CD4-positive, alpha-beta T cell treated with Interleukin-6 for 4 hours (primary cell): ENCODE measurements at places on chromosomes 7 and 10.

- DNase-seq: no peak
Measured at GRCh38 chr10:80277567-80278250, 11.7 kb downstream of the MAT1A start.

DNA sequence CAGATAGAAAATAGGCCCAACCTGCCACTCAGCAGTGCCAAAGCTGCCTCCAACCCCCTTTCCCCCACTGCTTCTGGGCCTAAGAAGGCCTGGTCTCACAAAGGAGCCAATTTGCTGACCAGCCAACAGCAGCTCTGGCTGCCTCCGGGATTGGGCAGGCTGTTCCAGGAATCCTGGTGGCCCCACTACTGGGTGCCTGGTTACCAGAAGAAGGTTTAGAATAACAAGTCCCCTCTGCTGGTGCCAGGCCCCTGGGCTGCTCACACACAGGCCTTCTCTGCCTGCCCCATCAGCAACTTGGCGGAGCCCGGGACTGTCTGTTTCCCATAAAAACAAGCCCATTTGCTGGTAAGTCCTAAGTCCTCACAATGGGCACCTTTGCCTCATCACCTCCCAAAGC, 1.2 kb downstream of the PHKG1 start:
- no peak for DNase-seq

GRCh38 chr7:21146642-21147423, 281.1 kb upstream of the SP4 start:
- no peak for DNase-seq

- DNase-seq: no peak
Measured at GRCh38 chr10:47233631-47234030, 66.4 kb upstream of the GDF10 start.

DNA sequence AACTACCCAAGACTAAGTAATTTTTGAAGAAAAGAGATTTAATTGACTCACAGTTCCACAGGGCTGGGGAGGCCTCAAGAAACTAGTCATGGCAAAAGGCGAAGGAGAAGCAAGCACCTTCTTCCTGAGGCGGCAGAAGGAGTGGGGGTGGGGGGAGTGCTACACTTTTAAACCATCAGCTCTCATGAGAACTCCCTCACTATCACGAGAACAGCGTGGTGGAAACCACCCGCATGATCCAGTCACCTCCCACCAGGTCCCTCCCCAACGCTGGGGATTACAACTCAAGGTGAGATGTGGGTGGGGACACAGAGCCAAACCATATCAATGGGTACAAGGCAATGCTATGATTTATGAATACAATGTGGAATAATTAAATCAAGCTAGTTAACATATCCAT, 241.9 kb downstream of the PTPRN2 start:
- DNase-seq: no peak

DNA sequence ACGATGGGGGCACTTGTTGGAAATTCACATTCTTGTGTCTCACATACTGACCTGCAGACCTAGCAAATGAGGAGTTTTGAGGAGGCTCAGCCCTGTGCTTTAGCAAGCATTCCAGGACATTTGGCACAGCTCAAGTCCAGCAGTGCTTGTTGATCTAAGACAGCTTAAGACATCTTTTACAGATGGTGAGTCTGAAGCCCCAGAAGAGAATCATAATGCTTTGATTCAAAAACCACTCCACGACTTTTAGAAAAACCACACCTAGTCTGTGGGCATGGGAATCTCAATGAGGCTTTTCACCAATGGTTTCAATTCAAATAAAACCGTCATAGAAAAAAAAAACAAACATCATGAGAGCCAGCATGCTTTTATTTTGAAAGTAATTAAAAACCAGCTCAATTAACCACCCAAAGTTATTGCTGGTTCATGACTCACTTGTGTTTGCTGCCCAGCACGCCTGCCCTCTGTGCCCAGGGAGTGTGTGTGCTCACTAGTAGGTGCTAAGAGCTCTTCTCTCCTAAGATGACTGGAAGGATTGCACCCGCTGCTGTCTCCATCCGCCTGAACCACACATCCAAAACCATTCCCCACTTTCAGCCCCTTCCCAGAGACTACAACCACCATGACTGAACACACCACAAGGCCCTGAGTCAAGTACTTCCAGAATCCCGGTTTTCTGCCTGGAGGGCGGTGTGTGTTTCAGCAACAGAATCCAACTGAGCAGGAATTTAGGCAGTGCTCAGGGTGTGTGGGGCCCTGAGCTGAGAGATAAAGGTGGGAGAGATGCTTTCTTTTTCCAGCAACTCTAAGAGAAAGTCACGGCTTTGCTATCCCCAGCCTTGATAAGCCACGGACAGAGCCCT, 130.2 kb upstream of the ADAM12 start:
- DNase-seq: no peak

GRCh38 chr10:66180581-66181318, 745.1 kb upstream of the LRRTM3 start:
- no peak for DNase-seq

DNA sequence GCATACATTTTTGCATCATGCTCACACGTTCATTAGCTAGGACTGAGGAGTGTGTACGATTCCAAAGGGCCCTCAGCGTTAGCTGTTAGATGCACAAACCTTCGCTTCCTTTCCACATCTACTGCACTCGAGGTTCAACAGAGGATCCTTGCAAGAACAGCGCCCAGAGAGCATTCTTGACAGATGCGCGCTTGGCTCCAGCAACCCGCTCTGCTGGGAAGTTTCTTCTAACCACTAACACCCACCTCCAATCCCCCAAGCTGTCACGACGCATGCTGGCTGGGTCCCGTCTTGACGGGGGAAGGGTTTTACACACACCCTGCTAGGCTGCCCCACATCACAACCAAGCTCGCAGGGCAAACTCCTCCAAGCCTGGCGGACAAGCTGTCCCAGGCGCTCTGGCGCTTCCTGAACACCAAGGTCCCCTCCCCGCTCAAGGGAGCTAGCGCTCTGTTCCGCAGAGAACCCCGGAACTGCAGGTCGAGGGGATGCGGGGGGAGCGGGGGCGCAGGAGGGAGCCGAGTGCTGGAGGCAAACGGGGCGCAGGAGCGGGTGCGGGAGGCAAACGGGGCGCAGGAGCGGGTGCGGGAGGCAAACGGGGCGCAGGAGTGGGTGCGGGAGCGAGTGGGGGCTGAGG, 653 bp upstream of the ADRB1 start:
- peak; percentile 5 for DNase-seq

DNA sequence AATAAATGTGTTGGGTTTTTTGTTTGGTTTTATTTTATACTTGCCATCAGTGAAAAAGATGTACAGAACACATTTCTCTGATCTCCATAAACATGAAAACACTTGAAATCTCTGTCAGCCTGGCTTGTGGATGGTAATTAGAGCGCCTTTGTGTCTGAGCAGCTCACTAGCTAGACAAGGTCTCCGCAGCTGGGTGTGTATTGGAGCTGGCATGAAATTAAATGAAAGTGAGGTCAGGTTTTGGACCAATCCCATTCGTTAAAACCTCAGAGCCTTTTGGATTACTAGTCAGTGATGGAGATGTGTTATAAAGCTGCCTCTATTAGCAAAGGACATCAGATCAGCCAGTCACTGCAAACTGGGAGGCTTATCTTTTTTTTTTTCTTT, 2.7 kb downstream of the FRAT1 start:
- no peak for DNase-seq

DNA sequence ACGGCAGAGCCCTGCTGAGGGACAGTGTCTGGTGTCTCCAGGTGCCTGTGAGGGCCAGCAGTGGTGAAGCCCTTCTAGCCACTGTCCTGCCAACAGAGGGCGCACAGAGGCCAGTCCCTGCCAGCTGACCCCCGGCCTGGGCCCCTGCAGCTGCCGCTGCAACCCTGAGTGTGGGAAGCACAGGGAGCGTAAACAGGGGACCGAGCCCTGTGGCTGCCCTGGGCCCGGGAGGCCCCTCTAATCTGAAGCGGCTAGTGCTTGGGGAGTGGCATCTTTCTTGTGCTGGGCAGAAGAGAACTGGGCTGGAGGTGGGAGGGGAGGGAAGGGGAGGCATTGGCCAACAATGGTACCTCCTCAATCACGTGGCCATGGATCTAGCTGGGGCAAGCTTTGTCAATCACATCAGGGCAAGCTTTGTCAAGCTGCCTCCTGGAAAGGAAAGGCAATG, 34.6 kb downstream of the TRIM8 start:
- peak; percentile 37 for DNase-seq

- DNase-seq: no peak
Measured at GRCh38 chr7:158997110-158997453, 140.7 kb downstream of the DYNC2I1 start.

DNA sequence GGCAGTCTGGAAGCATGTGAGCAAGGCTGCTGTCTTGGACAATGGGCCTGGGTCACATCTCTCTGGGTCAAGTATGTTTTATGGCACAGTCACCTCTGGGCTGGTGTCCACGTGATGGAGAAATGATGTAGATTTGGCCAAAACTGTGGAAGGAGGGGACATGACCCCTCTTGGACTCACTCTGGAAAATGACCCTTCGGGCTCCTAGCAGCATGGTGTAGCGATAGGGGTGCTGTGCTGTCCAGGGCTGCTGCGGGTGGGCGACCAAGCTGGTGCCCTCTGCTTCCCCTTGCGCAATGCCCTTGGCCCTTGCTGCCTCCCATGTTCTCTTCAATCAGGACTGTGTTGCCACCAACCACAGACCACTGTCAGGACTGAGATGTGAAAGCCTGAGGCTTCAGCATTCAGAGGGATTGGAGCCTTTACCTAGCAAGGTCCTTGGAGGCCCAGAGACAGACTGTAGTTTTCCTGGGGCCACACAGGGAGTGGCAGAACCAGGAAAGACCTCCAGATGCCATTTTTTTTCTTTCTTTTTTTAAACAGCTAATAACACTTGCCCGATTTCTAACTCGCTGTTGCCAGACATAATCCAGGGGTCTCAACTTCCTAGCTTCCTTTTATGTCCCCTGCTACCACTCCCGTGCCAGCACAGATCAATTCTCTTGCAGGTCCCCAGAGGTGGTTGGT, 6.1 kb downstream of the CYP26A1 start:
- DNase-seq: no peak

DNA sequence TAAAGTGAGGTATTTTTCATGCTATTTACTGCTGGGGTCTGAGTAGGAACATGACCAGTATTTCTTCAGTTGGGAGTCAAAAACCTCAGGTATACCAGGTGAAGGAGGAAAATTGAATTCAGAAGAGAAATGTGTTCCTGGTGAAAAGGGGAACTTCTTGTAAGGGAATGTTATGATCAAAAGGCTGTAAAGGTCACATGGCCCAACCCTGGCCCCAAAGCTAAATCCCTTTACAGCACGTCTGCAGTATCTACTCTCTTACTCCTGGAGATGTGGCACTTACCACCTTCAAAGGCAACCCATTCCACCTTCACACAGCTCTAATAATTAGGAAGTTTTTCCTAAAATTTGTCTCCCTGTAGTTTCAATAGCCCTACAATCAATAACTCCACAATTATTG, 15.2 kb downstream of the PIK3AP1 start:
- no peak for DNase-seq

- DNase-seq: no peak
Measured at GRCh38 chr10:114250236-114250635, 11.2 kb downstream of the VWA2 start.

- DNase-seq: no peak
Measured at GRCh38 chr7:138167222-138167621, 91.0 kb downstream of the AKR1D1 start.

DNA sequence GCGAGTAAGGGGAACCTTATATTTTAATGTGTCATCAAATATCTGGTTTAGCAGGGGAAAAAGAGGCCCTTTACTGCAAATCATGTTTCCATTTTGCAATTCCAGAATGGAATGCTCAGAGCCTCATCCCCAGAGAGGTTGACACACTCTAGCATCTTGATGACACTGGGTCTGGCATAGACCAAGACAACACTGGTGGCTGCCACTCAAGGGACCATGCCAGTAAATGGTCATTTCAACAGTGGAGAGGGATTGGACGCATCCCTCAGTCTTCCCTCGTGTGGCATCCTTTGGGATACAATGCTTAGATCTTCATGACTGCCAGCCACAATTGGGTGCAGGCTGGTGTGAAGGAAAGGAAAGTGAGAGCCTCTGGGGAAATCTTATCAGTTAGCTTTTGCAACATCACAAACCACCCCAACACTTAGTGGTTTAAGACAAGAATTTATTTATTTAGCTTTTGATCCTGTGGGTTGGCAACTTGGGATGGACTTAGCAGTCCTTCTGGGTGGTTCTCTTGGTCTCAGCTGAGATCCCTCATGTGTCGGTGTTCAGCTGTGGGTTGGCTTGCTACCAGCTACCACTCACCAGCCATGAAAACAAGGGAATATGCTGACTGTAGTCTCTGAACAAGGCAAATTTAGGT, 21.6 kb downstream of the TACC2 start:
- no peak for DNase-seq

DNA sequence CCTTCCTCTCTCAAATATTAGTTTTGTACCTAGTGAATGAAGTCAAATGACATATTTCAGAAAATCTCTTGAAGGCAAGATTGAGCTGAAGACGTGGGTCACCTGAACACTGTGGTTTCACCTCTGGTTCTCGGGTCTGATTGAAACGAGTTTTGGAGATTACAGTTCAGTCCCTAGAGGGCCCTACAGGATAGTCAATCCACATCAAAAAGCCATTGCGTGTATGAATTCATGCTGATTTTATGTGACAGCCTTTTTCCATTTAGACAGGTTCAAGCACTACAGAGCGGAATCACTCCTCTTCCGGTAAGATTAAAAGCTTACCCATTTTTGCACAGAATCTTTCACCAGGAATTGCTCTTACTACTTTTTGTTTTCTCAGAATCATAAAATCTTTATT, 62.2 kb downstream of the VIM start:
- DNase-seq: peak; percentile 3

DNA sequence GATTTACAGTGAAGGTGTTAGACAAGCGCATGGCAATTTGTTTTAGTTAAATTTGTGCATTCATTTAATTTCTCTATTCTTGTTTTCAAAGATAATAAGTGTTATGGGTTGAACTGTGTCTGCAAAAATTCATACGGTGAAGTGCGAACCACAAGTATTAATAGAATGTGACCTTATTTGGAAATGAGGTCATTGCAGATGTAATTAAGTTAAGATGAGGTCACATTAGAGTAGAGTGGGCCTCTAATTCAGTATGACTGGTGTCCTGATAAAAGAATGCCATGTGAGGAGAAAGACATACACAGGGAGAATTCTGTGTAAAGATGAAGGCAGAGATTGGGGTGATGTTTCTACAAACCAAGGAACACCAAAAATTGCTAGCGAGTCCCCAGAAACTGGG, 158.8 kb upstream of the SEMA3E start:
- no peak for DNase-seq

- DNase-seq: no peak
Measured at GRCh38 chr10:122336332-122336731, 38.2 kb upstream of the PLEKHA1 start.

DNA sequence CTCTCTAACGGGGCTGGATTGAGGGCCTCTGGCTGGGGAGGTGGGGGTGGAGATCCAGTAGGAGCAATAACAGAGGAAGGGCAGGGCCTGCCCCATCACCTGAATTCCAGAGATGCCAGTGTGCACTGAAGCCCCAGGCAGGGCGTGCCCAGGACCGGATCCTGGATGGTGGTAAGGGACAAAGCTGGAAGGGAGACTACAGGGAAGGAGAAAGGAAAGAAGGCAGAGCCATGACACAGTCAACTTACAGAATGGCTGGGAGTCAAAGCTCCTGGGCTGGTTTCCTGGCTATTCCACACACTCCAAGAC, 666 bp downstream of the TMEM139 start:
- DNase-seq: no peak
